ENCODE measurements at places on chromosomes 3 and 15.

GRCh38 chr15:91941871-91942658 lies 88.6 kb downstream of the SLCO3A1 start:
- no peak for DNase-seq

DNA sequence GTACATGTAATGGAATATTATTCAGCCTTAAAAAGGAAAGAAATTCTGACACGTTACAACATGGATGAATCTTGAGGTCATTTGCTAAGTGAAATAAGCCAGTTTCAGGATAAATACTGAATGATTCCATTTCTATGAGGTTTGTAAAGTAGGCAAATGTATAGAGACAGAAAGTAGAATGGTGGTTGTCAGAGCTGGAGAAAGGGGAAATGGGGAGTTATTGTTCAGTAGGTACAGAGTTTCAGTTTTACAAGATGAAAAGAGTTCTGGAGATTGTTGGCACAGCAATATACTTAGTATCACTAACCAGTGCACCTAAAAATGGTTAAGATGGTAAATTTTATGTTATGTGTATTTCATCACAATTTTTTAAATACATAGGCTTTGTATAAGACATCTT lies 60.6 kb downstream of the USP8 start:
- DNase-seq: no peak

- DNase-seq: peak; percentile 12
Observed at GRCh38 chr3:146313031-146313745, 62.3 kb upstream of the PLSCR4 start.

DNA sequence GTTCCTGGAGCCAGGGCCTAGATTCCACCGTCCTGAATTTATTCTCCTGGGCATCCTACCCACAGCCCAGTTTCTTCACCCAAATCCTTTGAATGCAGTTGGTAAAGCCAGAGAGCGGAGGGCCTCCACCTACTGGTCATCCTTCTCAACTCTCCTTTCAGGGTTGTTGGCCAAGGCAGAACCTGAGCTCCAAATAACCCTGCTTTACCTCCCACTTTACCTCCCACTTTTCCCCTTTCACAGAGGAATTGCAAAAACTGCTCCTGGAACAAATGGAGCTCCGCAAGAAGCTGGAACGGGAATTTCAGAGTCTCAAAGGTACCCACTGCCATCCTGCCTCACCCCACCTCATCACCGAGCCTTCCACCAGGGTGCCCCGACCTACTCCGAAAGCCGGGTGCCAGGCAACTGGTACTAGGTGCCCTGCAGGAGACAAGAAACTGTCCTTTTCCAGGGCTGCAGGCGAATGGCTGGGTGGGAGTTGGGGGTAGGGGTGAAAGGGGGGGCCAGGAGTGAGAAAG lies 6.8 kb downstream of the SKOR1 start:
- DNase-seq: no peak

GRCh38 chr15:99987701-99988100 lies 254.5 kb upstream of the LYSMD4 start:
- DNase-seq: no peak

- no peak for DNase-seq
Observed at GRCh38 chr3:88019024-88019423, 39.8 kb downstream of the CGGBP1 start.

GRCh38 chr3:38335263-38335662 lies 11.3 kb upstream of the XYLB start:
- DNase-seq: no peak

GRCh38 chr15:90664650-90665287 lies 52.4 kb upstream of the BLM start:
- no peak for DNase-seq

- no peak for DNase-seq
Observed at GRCh38 chr15:42107473-42107872, 13.1 kb upstream of the PLA2G4D start.
